GM04503 (cell line): ENCODE measurements at places on chromosomes 11 and 22.

DNA sequence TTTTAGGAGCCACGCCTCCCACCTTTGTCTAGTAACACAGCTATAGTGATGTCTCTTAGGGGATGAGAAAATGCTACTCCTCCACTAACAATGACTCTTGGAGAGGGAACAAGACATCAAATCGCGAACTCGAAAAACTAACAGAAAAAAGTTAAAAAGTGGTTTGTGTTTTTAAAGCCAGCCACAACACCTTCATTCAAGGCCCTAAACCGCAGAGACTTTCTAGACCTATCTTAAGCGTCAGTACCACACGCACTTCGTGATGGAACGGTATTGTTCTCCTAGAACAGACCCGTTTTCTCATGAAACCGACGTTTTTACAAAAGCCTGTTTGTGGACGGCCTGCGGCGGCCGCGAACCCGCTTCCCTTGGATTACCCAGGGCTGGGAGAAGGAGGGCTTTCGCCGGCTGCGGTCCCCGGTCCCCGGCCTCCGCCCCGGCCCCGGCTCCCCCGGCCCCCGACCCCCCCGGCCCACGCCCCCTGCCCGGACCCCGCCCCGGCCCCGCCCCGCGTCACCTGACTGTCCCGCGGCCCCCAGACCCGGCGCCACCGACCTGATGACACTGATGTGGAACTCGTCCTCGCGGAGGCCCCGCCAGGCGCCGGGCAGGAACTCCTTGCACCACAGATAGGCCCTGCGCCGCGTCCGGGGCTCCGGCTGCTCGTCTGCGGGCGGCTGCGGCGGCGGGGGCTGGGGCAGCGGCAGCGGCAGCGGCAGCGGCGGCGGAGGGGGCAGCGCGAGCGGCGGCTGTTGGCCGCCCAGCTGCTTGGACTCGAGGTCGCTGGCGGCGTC is 718 bp downstream of the CHKA start:
- no peak for DNase-seq

DNA sequence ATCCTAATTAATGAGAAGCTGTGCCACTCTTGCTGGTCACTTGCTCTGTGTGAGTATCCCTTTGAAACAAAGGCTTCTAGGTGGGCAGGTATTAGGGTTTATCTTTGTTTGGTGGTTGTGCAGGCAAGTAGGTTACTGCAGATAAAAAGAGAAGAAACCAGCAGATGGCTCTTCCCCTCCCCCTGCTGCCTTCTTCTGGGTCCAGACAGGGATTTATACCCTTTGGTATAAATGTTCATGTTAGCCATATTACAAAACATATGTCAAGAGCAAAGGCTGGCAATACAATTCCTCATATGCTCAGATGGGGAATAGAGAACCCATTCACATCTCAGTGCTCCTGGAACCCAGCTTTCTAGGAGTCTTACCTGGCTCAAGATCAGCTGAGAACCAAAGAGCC is 109.9 kb downstream of the NAV2 start:
- DNase-seq, result no peak

DNA sequence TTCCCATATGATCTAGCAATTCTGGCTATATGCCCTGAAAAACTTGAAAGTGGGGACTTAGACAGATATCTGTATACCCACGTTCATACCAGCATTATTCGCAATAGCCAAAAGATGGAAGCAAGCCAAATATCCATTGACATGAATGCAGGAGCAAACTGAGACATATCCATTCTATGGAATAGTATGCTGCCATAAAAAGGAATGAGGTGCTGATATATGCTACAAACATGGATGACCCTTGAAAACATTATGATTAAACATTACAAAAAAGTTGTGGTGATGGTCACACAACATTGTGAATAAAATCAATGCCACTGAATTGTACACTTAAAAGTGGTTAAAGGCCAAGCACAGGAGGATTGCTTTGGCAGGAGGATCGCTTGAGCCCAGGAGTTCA is 25.5 kb downstream of the MFNG start:
- no peak for DNase-seq

DNA sequence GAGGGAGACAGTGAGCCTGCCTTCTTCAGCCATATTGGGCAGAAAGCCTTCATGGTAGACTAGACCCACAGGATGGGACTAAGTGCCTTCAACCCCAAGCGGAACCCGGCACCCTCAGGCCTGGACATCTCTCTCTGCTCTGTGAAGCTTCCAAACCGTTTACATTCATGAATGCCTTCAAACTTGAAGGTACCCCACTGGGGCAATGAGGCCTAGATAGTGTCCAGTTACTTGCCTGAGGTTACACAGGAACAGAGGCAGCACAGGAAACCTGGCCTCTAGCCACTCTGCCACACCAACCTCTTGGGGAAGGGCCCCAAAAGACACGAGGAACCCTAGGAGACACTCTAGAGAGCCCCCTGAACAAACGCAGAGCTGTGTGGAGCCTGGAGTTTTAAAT is 14.5 kb upstream of the CYP2R1 start:
- DNase-seq, result no peak

- DNase-seq, result no peak
These were observed 23.0 kb downstream of the TSKU start for GRCh38 chr11:76806131-76806530.

- DNase-seq, result no peak
These were observed 122.4 kb downstream of the WT1 start for GRCh38 chr11:32312865-32313403.
